ENCODE measurements at places on chromosomes 2 and 18. TPM values are rescaled to one million over a fixed set of nuclear protein-coding genes. Genes with fewer than 3 reads are reported as not detected.

SNORC gene
- total RNA-seq, result 1.4 TPM

DNA sequence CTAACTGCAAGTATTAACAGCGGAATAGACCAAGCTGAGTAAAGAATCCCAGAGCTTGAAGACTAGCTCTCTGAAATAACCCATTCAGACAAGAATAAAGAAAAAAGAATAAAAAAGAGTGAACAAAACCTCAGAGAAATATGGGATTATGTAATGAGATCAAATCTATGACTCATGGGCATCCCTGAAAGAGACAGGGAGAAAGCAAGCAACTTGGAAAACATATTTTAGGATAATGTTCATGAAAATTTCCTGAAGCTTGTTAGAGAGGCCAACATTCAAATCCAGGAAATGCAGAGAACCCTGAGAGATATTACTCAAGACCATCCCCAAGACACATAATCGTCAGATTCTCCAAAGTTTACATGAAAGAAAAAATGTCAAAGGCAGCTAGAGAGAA, 17.3 kb downstream of the PFN4 start:
- H3K27ac ChIP-seq, result no peak overlapping the region
- DNase-seq, result no peak
- H3K4me3 ChIP-seq, result no peak overlapping the region
- H3K4me1 ChIP-seq, result no peaks in the 10 kb centered on the region

DNA sequence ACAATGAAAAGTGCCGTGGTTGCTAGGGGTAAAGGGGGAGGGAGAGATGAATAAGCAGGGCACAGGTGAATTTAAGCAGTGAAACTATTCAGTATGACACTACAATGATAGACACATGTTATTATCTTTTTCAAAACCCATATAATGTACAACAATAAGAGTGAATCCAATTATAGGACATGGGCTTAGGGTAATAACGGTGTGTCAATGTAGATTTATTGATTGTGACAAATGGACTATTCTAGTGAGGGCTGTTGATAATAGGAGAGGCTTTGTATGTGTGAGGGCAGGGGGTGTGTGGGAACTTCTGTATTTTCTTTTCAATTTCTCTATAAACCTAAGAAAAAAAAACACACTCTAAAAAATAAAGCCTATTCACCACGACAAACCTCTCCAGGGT, 223.8 kb downstream of the RIT2 start:
- H3K27ac ChIP-seq, result no peak overlapping the region
- no peaks in the 10 kb centered on the region for H3K27me3 ChIP-seq
- H3K4me1 ChIP-seq, result no peaks in the 10 kb centered on the region
- no peaks in the 10 kb centered on the region for H3K36me3 ChIP-seq
- no peak overlapping the region for H3K4me3 ChIP-seq
- no peak for DNase-seq

- no peak for DNase-seq
- no peak overlapping the region for H3K4me3 ChIP-seq
- H3K27me3 ChIP-seq, result no peaks in the 10 kb centered on the region
- no peaks in the 10 kb centered on the region for H3K4me1 ChIP-seq
Measured at GRCh38 chr2:32250290-32250689, 14.4 kb downstream of the NLRC4 start.

MC2R gene
- total RNA-seq, result not detected

- H3K27ac ChIP-seq, result no peak overlapping the region
- H3K4me1 ChIP-seq, result no peaks in the 10 kb centered on the region
- H3K4me3 ChIP-seq, result no peak overlapping the region
- H3K36me3 ChIP-seq, result no peaks in the 10 kb centered on the region
- no peak for DNase-seq
Measured at GRCh38 chr18:74356959-74357358, 41.3 kb downstream of the C18orf63 start.

- no peak for DNase-seq
- no peak overlapping the region for H3K27ac ChIP-seq
Measured at GRCh38 chr2:203261326-203262159, 22.7 kb downstream of the CYP20A1 start.

RPL31 gene
- 2,548 TPM for total RNA-seq

DNA sequence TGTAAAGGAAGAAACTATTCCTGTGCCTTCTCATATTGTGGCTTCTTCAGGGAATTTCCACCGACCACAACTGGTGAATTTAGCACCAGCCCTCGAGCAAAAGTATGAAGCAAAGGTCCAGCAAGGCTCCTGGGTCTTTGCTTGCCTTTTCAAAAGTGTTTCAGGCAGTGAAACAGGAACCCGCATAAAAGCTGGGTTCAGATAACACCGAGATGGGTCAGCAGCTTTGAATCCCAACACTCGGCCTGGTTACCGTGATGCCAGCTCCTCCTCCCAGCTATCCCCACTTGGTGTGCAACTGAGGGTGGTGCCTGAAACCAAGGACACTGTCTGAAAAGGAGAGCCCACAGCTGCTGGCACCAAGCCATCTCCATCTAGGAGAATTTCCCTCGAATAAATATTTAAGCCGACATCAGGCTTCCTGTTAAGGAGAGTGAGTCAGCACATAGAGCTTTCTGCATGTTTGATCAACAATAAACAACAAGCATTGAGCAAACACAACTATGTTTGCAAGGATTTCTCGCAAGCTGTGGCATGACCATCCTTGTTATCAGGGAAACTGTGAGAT, 69.5 kb downstream of the ANTXR1 start:
- DNase-seq, result no peak
- no peak overlapping the region for H3K4me3 ChIP-seq
- H3K4me1 ChIP-seq, result no peaks in the 10 kb centered on the region
- H3K36me3 ChIP-seq, result no peaks in the 10 kb centered on the region

DNA sequence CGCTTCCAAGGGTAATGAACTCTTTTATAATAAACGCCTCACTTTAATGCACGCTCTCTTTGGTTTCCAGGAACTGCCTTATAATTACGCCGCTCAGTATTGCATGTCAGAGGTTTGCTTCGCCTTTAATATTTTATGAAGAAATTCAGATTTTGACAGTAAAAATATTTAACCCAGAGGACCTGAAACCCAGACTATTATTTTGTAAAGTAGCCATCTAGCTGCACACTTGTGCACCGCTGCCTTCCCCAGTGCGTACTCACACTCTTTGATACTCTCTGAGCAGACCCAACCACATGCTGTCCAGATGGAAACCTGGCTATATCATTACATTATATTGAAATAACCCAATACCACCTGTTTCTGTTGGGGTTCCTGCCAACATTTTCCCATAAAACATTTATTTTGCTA, 270.1 kb downstream of the C1D start:
- H3K27ac ChIP-seq, result no peak overlapping the region
- no peaks in the 10 kb centered on the region for H3K36me3 ChIP-seq
- no peaks in the 10 kb centered on the region for H3K27me3 ChIP-seq
- no peak for DNase-seq

DNA sequence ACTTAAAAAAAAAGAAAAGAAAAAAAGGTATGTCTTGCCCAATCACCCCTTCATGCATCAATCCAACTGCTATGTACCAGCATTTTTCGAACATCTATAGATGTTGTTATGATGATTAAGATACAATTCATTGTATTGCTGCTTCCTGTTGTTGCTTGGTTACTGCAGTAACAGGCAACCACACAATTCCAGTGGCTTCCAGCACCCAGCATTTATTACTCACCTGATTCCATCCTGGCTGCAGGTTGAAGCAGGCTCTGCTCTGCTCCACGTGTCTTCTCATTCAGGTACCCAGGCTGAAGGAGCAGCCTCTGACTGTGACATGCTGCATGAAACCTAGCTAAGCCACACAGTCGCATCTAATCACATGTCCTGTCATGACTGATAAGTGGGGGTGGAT, 196.9 kb downstream of the INO80D start:
- no peak overlapping the region for H3K4me3 ChIP-seq
- no peak overlapping the region for H3K27ac ChIP-seq
- no peaks in the 10 kb centered on the region for H3K4me1 ChIP-seq
- DNase-seq, result no peak

DNA sequence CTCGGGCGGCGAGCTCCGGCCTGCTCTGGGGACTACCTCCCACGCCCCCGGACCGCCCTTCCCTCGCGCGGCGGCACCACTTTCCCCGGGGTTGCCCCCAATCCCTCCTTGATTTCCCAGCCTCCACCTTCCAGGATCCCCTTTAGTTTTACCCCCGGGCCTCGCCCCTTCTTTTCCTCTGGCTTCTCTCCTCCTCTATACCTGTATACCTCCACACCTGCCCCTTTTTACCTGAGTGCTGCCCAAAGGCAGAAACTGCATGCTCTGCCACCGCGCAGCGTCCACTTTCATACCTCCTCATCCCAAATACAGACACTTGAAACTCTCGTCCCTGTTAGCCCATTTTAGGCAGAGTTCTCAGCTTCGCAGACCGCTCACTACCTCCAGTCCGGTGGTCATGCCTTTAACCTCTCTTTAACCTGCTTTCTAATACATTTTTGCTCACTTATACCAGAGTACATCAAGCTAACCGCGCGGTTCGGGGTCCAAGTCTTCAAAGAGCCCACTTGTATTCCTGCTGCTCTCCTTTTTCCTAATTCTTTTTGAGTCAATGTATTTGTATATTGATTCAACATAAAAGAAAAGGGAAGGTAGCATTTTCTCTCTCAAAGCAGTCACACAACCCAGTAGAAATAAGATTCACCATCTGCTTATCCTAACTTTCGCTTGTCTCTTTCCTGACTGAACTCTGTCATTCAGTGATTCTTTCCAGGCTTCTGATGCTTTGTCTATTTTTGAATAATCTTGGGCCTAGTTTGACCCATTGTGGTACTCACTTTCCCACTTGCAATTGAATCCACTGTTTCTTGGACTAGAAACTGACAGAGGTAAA, 901 bp downstream of the SPOPL start:
- H3K27me3 ChIP-seq, result no peaks in the 10 kb centered on the region
- H3K4me1 ChIP-seq, result peaks cover 11% of the 10 kb centered on the region
- DNase-seq, result no peak
- peak overlapping the region; percentile 78 for H3K4me3 ChIP-seq
- H3K27ac ChIP-seq, result peak overlapping the region; percentile 61

DNA sequence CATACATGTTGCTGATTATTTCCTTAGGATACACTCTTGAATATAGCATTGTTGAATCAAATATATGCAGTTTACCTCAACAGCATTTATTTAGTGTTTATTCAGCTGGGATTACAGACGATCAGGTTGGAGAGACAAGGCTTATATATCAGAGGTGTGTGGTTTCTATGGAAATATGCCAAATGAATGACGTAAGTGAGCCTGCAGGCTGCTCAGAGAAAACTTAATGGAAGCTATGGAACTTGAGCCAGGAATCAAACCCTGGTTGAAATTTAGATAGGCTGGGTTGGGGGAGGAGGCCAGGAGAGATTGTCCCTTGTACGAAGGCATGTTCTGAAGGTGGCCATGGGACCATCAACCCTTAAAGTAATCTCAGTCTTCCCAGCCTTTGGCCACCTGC, 79.5 kb downstream of the INPP4A start:
- no peaks in the 10 kb centered on the region for H3K27me3 ChIP-seq
- no peak for DNase-seq
- no peak overlapping the region for H3K4me3 ChIP-seq

CTDSP1 gene
- total RNA-seq, result 156 TPM

DNA sequence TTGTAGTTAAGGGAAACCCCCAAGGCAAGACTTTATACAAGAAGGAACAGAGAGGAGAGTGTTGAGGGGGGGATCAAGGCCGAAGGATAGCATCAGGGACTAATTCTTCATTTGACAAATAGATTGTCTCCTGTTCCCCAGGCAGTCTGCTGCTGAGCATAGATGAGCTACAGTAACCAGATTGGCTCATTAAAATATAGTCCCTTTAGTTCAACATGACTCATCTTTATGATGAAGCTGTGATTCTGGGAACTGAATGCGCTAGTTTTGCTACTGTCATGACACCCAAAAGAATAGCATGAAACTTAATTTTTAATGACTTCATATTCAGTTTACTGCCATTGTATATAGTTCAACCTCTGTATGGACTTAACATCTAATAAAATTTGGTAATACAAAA, 35.5 kb downstream of the TMEFF2 start:
- no peaks in the 10 kb centered on the region for H3K27me3 ChIP-seq
- H3K4me3 ChIP-seq, result no peak overlapping the region
- no peak overlapping the region for H3K27ac ChIP-seq
- no peak for DNase-seq
- no peaks in the 10 kb centered on the region for H3K36me3 ChIP-seq

GRCh38 chr2:1627628-1628381, 116.5 kb downstream of the PXDN start:
- H3K27me3 ChIP-seq, result no peaks in the 10 kb centered on the region
- no peak for DNase-seq
- no peak overlapping the region for H3K4me3 ChIP-seq
- H3K27ac ChIP-seq, result no peak overlapping the region
- H3K36me3 ChIP-seq, result no peaks in the 10 kb centered on the region

DNA sequence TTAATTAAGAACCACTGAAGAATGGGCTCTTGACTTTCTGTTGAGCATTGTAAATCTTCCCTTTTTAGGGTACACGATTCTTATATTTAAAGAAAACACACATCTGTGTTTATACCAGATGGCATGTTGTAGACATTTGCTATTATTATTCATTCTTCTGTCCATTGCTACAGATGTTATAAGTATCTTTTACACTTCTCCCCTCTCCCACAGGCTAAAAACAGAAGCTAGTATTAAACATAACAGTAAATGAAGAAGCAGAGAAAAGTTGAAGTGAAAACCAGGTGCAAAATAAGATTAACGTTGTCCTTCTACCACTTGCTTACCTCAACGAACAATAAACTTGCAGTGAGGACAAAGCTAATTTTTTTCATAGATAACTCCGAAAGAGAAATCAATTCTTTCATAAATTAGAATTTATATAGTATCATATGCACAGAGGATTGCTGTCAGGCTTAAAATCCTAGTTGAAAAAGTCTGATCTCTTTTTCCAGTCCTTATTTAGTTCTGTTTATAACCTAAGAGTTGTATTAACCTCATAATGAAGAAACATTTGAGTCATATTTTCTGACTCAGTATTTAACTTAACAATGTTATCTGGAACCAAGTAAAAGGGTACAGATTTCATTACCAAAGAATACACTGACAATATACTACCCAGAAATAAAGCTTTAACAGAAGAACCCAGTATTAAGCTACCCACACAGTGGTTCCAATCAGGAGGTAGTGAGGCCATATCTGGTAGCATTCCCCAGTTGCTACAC, 16.4 kb upstream of the ZNF385B start:
- H3K27me3 ChIP-seq, result no peaks in the 10 kb centered on the region
- no peak overlapping the region for H3K27ac ChIP-seq
- DNase-seq, result no peak
- no peak overlapping the region for H3K4me3 ChIP-seq
- no peaks in the 10 kb centered on the region for H3K36me3 ChIP-seq

NOL4 gene
- not detected for total RNA-seq

DNA sequence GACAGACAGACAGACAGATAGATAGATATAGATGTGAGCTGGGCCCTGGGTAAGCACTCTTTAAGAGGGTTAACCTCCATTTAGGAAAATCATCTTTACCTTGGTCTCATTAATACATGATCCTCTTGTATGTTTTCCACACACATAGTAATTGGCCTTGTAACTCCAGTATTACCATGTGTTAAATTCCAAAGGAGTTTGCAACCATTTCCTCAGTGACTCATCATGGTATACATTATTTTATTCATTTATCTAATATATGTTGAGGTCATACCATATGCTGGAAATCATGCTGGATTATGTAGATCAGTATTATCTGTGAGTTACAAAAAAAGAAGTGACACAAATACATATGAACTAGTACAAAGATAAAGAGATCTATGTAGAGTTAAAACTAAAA, 504.3 kb downstream of the DCC start:
- no peak overlapping the region for H3K27ac ChIP-seq
- no peaks in the 10 kb centered on the region for H3K27me3 ChIP-seq
- no peaks in the 10 kb centered on the region for H3K36me3 ChIP-seq
- no peak for DNase-seq
- no peaks in the 10 kb centered on the region for H3K4me1 ChIP-seq

All from naive thymus-derived CD4-positive, alpha-beta T cell (primary cell).